RCC 7860 (cell line): ENCODE measurements at places on chromosomes 5 and 9.

DNA sequence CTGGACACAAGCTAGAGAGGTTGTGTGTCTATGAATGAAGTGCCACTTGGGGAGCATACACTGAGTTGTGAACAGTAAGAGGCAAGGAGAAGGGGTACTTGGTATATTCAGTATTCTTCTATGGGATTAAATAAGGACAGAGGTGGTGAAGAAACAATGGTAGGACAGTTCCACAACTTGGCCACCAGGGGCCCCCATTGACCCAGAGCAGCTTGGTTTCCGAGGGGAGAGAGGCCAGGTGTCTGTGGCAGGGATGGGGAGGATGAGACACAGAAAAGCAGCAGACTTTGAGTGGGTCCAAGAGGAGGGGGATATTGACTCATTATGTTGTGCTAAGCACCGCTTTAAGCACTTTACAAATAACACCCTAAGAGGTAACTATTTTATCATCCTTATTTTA lies 220.6 kb downstream of the MELK start:
- no peak for DNase-seq

DNA sequence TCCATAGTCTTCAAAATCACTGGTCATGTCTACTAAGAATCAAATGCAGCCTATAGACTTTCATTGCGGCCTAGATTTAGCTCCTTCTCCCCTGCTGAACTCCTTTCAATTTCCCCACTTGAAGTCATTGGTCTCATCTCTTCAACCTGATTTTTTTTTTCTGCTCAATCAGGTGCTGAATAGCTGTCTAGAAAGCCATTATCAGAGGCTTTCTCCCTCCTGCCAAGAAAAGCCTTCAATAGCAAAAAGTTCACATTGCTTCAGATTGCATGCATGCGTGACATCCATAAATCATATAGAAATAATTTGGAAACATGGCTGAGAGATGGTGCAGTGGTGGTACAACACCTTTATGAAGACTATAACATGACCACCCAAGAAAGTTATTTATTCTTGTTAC lies 316.2 kb downstream of the PLK2 start:
- no peak for DNase-seq

GRCh38 chr5:61313960-61314681 lies 17.9 kb upstream of the ZSWIM6 start:
- peak; percentile 71 for DNase-seq

GRCh38 chr5:102561894-102562760 lies 63.3 kb upstream of the SLCO6A1 start:
- DNase-seq = no peak

DNA sequence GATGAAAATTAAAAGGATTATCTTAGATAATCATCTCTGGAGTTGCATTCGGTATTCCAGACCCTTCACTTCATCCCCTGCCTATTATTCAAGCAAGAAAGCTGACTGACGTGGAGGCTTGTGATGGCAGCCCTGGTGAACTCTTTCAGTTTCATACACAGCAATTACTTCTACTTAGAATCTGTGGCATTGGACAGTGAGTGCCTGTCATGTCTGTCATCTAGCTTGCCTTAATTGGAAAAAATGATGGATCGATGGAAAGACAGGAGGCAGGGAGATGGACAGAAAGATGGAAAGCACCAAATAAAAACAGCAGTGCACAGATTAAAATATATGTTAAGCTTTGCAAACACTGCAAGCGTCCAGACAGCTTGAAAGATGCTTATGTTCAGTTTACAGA lies 1371.0 kb upstream of the CDH6 start:
- DNase-seq = no peak
